ENCODE measurements at places on chromosomes 4 and X.

GRCh38 chrX:148728901-148729300 is 228.5 kb downstream of the AFF2 start:
- DNase-seq: no peak

GRCh38 chr4:68433582-68433981 is 13.7 kb upstream of the TMPRSS11E start:
- no peak for DNase-seq

- peak; percentile 88 for DNase-seq
Measured at GRCh38 chr4:87895964-87896621, 63.3 kb downstream of the MEPE start.

GRCh38 chr4:99300934-99301333 is 10.1 kb upstream of the ADH1A start:
- peak; percentile 5 for DNase-seq

DNA sequence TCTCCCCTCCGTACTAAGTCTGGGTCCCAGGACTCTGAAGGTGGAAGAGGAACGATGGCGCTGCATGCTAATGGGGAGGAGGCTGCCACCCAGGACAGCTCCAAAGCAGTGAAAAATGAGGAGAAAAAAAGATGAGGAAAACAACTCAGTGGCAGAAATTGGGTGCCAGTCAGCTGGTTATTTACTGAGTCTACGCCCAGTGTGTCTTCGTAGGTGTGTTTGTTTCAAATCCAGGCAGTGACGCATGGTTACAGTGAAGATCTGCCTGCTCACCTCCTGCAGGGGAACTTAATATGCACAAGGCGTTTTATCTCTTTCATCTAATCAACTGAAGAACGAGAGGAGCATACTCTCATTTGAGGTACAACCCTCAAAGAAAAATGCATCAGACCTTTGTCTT is 70.9 kb upstream of the FBXW7 start:
- DNase-seq: no peak
